ENCODE measurements at places on chromosomes 13 and 19.
A peak's percentile ranks its signal among the peaks of the same experiment; 100 is the strongest.

DNA sequence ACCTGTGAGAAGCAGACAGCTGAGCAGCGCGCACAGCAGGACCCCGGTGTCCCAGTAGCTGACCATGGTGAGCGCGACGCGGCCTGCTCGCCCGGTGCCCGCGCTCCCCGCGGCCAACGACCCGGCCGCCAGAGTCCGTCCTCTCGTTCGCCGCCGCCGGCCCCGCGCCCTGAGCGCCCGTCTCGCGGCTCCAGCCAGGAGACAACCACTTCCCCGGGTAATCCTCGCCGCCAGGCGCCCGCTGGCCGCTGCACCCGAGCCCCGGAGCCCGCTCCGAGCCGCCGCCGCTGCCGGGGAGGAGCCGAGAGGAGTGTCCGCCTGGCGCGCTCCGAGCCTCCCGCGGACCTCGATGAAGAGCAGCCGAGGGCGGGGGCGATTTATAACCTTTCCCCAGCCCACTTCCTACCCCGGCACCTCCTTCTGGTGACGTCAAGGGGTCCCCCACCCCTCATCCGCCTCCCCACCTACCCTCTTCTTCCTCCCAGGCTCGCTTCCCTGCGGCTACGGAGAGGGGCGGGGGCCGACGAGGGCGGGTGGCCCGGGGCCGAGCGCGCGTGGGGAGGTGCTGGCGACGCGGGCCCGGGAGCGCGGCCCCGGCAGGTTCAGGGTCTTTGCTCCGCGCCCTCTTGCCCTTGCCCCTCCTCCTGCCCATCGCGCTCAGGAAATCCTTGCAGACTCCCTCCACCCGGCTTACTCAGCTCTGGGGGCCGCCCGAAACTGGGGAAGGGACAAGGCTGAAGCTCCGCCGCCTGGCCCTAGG, at the start of gene FLT1:
Gene FLT1, minus strand, starts transcription at position 351 of the 760 bp plus-strand sequence. Its CDS starts 285 bp downstream, at position 66.
- no peak for DNase-seq

DNA sequence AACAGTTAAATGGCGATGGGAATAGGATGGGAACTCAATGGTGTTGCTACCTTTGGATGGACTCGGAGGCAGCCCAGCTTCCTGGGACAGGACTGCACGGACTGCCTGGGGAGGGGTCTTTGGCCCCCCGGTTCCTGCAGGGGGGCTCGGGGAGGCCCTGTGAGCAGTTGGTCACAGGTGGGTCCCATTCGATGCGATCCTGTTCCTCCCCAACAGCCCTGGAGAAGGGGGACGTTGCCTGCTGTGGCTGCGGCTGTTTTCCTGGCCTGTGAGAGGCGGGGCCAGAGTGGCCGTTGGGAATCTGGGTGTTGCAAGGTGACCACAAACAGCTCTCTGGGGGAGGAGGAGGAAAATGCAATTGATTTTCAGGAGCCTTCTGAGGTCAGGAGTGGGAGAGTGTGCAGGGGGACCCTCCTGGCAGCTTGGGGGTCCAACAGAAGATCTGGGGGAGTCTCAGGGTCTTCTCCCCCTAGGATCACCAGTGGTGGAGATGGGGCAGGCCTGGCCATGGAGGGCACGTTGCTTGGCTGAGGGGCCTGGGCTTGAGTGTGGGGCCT, 1.9 kb upstream of the PLPPR3 start:
- no peak for DNase-seq

DNA sequence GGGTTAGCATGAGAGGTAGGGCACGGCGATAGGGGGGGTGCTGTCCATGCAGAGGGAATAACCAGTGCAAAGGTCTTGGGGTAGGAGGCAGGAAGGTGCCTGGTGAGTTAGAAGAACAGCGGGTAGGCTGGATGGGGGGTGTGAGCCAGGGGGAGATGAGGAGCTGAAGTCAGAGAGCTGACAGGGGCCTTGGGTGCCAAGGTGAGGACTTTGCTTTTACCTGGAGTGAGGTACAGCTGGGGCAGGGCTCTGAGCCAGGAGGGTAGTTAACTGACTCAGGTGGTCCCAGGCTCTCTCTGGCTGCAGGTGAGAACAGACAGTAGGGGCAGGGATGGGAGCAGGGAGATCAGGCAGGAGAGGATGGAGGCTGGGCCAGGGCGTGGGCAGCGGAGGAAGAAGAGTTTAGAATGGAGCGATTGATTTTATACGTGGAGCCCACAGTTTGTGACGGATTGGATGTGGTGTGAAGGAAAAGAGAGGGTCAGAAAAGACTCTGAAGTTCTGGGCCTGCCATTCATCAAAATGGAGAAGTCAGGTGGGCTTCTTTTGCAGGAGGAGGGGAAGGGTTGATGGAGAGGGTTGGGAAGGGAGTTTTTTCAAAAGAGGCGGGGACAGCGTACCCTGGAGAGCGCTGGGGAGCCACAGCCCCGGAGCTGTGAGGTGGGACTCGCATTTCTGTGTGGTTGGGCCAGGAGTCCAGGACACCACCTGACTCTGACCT, 1.2 kb upstream of the GRAMD1A start:
- DNase-seq: no peak

- no peak for DNase-seq
Observed at GRCh38 chr13:49046519-49046918, 70.8 kb downstream of the FNDC3A start.

- DNase-seq: no peak
Observed at GRCh38 chr13:20451397-20451796, 74.3 kb downstream of the CRYL1 start.

DNA sequence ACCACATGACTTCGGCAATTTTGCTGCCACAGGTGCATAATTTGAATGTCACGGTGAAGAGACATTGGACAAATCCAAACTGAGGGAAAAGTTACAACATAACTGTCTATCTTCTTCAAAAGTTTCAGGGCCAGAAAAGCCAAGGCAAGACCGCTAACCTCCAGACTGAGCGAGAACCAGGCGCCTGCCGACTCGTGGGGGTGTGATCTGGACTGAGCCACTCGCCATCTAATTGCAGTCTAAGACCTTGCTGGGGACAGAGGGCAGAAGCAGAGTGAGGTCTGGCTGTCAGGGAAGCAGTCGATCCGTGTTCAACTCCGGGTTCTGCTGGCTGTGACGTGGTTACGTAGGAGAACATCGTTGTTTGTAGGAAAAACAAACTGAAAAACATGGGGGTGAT, 88.6 kb downstream of the SPACA7 start:
- no peak for DNase-seq

GRCh38 chr13:114124431-114124830, 8.0 kb downstream of the RASA3 start:
- no peak for DNase-seq

- no peak for DNase-seq
Observed at GRCh38 chr13:84239032-84239431, 356.8 kb upstream of the SLITRK1 start.

DNA sequence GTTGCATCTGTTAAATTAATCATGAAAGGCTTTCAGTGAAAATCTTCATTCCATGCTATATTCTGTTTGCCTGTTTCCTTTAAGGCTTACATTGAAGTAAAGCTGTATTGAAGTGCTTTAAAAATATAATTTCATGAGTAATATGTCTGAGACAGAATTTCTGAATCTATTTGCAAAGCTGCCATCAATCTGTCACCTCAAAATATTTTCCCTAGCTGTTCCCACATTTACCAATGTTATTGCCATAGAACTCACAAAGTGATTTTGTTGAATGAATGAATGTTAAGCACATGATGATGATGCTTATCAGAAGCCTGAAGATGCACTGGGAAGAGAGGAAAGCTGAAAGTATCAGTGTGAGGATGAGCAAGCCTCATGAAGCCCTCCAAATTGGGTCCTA, 115.8 kb downstream of the NHLRC3 start:
- DNase-seq: no peak

GRCh38 chr13:36973621-36974295, 25.4 kb downstream of the ALG5 start:
- DNase-seq: no peak

- peak; percentile 11 for DNase-seq
Observed at GRCh38 chr19:51724543-51724942, 752 bp upstream of the HAS1 start.

DNA sequence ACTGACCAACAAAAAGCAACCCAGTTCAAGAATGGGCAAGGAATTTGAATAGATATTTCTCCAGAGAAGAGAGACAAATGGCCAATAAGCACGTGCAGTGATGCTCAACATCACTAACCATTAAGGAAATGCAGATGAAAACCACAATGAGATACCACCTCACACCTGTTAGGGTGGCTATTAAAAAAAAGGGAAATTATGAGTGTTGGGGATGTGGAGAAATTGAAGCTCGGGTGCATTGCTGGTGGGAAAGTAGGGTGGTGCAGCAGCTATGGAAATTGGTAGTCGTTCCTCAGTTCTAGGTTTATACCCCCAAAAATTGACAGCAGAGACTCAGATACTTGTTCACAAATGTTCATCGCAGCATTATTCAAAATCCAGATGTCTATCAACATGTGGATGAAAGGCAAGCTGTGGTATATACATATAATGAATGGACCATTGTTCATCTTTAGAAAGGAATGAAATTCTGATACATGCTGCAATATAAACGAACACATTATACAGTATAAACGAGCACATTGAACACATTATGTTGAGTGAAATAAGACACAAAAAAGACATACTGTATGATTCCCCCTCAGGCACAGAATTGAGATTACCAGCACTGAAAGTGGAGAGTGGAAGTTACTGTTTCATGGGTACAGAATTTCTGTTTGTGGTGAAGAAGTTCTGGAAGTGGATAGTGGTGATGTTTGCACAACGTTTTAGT, 927 bp downstream of the CHAMP1 start:
- DNase-seq: no peak

- DNase-seq: peak; percentile 62
Observed at GRCh38 chr19:41353466-41354342, at the start of gene TGFB1. TSS of gene TGFB1 (minus strand) at chr19:41353922. CDS start at chr19:41353044, 878 bp downstream.

DNA sequence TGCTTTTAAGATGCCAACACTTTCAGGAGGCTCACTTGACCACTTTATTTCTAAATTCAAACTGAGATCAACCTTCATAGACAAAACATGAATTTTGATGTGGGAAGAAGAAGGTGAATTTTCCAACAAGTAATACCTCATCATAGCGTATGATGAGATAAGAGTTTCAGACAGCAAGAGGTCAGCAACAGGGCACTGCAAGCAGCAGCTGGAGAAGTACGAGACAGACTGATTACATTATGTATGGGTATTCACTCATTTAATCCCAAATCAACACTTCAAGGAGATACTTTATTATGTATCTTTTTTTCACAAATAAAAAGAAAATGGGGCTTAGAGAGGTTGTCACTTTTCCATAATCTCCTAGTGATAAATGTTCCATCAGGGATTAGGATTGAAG, 389.8 kb downstream of the TBC1D4 start:
- DNase-seq: no peak

DNA sequence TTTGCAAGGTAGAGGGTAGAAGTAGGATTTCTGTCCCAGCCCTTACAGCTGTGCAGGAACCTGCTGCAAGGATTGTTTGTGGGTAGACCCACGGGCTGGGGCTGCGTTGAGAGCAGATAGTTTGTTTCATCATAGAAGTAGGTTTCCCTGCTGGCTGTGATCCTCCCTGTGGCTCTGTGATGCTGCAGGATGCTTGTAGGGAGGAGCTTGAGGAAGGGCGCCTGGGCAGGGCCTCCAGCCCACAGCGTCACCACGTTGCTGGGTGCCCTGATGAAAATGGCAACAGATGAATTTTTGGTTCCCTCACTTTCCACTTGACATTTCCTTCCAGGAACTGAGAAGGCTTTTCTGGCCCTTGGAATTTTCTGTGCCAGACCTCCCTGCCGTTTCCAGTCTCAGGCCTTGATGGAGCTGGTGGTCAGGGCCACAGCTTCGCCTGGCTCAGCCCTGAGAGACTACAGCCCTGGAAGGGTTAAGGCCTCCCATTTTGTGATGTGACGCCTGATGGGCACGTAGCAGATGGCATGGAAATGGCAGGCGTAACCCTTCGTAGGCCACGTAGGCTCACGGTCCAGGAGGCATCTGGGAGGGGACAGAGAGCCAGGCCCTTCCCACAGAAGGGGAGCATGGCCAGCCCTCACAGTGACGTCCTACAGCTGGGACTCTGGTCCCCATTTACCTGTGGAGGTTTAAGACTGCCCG, 42.2 kb downstream of the GATAD2A start:
- DNase-seq: no peak

DNA sequence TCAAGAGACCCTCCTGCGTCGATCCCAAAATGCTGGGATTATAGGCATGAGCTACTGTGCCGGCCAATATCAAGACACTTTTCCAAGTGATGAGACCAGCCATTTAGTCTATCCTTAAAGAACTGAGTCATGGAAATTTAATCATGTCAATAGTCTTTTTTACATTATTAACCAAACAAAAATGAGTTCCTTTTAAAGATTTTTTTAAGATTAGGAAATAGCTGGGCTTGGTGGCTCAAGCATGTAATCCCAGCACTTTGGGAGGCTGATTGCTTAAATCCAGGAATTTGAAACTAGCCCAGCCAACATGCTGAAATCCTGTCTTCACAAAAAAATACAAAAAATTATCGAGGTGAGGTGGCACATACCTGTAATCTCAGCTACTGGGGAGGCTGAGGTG, 16.7 kb upstream of the ZNF564 start:
- DNase-seq: no peak

DNA sequence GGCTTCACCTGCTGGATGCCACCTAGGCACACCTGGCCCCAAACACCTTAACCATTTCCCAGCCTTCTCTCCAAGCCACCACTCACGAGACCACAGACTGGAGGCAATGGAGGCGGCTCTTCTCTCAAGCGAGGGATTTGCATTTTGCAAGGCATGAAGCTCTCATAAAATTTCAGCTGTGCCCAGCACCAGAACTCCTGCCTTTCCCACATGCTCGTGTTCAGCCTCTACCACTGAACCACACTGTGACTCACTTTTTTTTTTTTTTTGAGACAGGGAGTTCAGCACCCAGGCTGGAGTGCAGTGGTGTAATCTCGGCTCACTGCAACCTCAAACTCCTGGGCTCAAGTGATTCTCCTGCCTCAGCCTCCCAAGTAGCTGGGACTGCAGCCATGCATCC, 10.6 kb downstream of the NANOS3 start:
- DNase-seq: no peak

- no peak for DNase-seq
Observed at GRCh38 chr13:20779405-20779804, 5.6 kb upstream of the EEF1AKMT1 start.

GRCh38 chr19:17325881-17326594, 8.6 kb downstream of the ANO8 start:
- DNase-seq: peak; percentile 79

DNA sequence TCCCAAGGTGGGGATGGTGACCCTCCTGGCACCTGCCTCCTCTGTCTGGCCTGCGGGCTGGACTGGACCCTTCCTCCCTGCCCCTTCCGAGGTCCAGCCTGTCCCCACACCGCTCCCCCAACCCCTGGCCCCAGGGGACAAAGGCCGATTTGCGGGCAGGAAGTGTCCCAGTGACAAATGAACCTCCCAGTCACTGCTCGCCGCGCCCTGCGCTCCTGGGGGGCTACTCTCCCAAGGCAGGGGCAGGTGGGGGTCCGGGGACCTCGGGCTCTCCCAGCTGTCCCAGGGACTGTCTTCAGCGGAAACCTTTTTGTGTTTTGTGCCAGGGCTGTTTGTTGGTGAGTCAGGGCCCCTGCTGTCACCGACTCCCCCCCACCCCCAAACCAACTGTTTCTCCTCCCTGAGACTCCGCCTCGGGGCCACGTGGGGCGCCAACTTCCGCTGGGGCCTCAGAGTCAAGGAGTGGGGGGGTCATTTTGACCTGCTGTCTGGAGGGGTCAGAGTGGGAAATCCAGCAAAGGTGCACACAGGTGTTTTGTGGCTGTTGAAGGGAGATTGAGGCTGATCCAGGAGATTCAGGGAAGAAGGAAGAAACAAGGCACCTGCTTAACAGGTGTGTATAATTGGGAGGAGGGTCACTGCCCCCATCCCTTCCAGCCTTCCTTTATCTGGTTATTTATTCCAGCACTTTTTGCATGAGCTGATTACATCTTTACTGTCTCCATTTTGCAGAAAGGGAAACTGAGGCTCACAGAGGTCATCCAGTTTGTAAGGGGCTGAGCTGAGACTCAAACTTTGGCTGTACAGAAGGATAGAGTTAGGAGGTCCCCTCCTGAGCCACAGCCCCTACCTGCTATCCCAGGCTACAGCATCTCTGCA, 831 bp downstream of the PGPEP1 start:
- peak; percentile 31 for DNase-seq

All from globus pallidus (tissue), 1 donor.